Activated CD4-positive, alpha-beta T cell treated with anti-CD3 and anti-CD28 coated beads for 48 hours (primary cell): ENCODE measurements at places on chromosomes 12 and 14.

DNA sequence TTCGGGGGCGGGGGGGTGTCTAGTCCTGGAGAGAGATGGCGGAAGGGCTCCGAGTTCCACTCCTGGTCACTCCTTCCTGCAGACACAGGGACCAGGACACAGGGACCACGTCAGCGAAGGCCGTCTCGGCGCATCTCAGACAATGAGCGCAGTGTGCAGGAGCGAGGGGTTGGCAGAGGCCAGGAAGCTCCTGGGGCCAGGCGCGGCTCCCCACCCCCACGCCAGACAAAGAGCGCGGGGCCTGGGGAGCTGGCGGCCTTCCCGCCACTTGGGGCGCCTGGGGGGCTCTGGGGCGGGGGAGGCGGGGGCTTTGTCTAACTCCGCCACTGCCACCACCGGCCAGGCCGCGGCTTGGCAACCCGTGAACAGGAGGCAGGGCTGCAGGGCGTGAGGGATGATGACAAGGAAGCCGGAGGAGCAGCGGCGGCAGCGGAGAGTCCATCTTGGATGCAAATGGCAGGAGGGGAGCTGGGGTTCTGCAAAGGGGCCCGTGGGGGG is 2.2 kb downstream of the CDK2AP1 start:
- peak; percentile 67 for DNase-seq

DNA sequence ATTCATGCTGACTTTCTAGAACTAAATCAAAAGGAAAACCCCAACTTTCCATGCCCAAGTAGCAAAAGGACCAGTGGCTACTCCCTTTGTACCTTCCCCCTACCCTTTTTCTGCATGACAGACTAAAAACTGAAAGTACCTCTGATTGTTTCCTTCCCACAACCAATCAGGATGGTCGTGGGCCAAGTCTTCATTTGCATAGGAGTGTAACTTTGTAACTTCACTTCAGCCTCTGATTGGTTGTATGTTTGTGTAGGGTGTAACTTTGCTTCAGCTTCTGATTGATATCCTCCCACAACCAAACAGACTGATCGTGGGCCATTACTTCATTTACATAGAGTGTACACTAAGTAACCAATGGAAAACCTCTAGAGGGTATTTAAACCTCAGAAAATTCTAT is 96.5 kb downstream of the DENND5B start:
- no peak for DNase-seq

- no peak for DNase-seq
Observed at GRCh38 chr12:20477672-20478071, 109.3 kb downstream of the PDE3A start.

GRCh38 chr12:92034858-92035401 is 110.7 kb downstream of the BTG1 start:
- DNase-seq = peak; percentile 40

DNA sequence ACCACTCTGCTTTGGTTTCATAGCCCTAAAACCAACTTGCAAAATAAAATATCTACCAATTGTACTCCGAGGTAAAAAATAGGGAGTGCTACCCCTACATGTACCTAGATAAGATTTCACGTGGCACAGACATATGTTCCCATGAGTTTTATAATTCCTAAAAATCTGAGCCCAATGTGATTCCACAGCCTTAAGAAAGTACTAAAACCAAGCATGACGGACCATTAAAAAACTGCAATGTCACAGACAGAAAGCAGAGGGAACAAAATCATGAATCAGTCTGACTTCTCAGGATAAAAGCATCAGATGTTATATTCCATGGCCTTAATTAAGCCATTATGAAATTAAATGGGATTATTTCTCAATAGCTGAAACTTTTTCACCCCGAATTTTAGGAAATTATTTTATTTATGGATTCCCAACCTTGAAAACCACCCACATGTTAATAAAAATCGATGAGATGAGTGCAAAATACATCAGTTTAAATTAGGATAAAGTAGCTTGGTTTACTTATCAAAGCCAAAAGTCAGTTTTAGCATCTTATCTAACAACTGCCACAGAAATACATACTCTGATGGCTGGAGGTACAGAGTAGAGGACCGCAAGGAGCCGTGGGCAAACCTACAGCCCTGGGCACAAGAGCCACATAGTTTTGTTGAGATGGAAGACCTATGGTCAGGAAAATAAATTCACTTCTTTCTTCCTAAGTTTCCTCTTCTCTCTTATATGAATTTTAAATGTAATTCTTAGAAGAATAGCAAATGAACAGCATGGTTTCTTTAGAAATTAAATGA is 4.5 kb downstream of the ITPR2 start:
- no peak for DNase-seq

DNA sequence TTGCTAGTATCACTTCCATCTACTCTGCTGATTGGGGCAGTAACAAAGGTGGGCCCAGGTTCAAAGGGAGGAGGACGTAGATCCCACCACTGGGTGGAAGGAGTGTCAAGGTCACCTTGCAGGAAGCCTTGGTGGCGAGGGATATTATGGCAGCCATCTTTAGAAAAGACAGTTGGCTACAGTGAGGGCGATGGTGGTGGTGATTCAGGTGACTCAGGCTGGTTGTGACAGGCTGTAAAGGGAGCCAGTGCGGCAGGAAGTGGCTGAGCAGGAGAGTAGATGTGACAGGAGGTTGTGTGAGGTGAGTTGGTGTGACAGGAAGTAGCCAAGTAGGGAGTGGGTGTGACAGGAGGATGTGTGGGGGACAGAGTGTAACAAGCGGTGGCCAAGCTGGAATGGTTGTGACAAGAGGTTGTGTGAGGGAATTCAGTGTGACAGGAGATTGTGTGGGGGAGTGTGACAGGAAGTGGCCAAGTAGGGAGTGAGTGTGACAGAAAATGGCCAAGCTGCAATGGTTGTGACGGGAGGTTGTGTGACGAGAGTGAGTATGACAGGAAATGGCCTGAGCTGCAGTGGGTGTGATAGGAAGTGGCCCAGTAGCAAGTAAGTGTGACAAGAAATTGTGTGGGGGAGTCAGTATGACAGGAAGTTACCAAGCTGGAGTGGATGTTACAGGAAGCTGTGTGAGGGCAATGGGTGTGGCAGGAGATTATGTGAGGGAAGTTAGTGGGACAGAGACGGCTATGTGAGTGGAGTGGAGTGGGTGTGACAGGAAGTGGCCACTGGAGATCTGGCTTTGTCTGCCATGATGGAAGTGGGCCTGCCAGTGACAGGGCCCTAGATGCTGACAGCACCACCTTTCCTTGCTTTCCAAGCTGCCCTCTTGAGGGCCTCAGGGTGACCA is 136.5 kb upstream of the MYL2 start:
- peak; percentile 77 for DNase-seq

GRCh38 chr14:64918216-64918615 is 4.0 kb downstream of the CHURC1 start:
- DNase-seq = no peak

DNA sequence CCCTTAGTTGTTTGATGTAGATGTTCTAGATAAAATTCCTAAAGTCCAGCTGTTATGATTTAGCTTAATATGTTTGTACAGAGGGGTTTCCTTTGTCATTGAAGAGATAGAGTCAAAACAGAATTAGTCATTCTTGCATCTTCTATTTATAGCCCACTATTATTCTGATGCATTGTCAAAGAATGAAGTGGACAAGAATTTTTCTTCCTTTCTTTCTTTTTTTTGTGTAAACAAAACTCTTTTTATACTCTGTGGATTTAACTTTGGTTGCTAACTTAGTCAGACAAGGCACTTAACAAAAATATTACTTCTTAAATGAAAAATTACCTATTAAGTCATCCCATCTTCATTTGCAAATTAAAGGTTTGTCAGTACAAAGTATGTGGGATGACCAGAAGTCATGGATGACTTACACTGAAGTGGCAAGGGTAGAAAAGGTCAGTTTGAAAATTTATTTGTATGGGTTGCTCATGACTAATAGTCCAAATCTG is 215.6 kb upstream of the DDHD1 start:
- no peak for DNase-seq

DNA sequence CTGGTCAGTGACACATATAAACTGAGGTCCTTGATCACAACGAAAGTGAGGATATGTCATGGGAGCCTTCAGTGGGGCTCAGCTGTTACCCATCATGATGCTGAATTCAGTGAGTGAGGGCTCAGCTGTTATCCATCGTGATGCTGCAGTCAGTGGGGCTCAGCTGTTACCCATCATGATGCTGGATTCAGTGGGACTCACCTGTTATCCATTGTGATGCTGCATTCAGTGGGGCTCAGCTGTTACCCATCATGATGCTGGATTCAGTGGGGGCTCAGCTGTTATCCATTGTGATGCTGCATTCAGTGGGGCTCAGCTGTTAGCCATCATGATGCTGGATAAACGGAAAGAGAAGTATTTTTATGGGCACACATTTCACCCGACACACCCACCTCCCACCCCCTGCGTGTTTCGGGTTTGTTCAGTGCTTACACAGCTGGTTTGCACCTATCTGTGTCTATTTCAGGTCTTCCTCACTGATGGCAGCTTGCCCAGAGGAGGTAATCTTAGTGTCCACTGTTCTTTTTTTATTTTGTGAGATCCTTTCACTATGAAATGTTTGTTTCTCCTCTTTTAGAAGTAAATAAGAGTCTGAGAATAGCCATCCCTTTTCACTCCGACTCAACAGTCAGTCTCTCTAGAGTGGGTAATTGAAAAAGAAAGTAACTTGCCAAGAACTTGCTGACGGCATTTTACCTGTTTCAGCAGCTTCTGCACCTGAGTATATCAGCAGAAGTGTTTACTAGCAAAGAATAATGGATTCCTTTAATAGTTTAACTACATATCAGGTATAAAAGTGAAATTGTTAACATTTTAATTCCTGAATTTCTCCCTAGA is 183.0 kb downstream of the ERC1 start:
- no peak for DNase-seq

- DNase-seq = no peak
Observed at GRCh38 chr12:112368856-112369255, 13.4 kb downstream of the HECTD4 start.

DNA sequence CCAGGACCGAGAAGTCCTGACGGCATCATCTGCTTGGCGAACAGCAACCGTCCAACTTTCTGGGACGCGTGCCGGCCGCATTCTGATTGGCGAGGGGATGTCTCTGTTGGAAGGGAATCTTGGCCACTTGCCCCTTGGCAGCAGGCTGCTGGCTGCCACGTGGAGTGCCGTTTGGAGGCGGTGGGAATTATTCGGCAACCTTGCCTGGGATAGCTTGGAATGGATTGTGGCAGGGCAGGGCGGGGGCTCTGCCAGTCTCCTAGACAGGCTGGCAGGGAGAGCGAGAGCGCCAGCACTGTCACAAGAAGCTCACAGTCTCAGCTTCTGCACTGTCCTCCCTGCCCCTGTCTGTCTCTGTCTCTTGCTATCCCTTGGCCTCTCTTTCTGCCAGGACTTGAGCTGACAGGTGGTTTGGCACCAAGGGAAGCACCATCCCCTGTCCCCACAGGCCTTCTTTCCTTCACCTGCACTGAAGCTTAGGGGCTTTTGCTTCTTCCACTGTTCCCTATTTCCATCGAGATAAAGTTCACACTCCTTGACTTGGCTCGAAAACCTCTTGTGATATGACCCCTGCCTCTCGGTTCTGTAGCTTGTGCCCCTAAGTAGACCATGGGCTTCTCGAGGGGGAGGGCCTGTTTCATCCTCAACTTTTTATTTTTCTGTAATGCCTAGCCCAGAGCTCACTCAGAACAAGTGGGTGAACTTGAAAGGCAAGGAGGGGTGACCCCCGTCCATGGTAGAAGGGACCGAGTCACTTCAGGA is 201.9 kb downstream of the PHETA1 start:
- DNase-seq = no peak

- no peak for DNase-seq
Observed at GRCh38 chr14:49250109-49250508, 336.1 kb downstream of the RPS29 start.

DNA sequence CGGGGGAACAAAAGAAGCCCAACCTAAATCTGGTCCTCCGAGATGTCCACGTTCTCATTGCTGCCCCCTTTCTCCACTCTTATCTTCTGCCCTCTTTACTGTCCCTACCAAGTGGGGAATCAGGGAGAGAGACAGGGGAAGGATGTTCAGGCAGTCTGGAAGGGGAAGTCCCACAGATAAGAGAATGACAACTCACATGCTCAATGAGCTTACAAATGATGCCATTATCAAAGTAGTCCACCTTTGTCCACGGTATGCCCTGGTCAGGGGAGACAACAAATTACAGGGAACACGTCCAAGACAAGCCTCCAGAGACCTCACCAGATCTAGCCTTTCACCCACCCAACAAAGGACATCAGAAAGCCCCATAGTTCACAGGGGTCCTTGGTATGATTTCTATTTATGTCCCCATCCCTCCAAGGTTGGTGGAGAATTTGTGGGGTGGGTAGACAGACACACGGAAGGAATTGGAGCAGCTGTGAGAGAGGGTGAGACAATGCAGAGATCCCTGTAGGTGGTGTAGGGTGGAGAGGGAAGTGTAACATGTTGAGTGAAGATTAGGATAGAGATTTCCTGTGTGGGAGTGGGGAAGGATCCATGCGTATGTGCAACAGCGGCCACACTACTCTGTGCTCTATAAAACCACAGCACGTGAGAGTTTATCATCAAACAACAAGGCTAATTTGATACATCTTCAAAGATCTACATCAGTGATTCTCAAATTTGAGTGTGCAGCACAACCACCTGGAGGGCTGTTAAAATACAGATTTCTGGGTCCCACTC is 10.7 kb downstream of the MYO1A start:
- no peak for DNase-seq

DNA sequence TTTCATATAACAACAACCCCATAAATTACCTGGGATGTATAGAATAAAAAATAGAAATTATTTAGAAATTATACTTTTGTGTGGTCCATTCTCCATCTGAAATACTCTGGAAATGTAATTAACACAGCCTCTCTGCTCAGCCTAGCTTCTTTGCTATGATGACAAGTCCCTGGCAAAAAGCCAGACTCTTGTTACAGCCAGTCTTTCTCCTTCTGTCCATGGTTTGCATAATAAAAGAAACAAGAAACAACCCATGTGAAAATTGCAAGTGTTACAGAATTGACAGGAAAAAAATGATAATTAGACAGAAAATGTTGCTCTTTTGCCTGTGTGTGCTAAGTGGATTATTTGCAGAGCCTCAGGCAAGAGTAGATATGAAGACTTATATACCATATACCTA is 61.3 kb downstream of the C12orf50 start:
- no peak for DNase-seq

- no peak for DNase-seq
Observed at GRCh38 chr12:7501031-7501588, 2.5 kb downstream of the CD163 start.

GRCh38 chr12:113240395-113240794 is 19.1 kb downstream of the TPCN1 start:
- no peak for DNase-seq

GRCh38 chr14:91332986-91333649 is 84.5 kb downstream of the CCDC88C start:
- DNase-seq = no peak

DNA sequence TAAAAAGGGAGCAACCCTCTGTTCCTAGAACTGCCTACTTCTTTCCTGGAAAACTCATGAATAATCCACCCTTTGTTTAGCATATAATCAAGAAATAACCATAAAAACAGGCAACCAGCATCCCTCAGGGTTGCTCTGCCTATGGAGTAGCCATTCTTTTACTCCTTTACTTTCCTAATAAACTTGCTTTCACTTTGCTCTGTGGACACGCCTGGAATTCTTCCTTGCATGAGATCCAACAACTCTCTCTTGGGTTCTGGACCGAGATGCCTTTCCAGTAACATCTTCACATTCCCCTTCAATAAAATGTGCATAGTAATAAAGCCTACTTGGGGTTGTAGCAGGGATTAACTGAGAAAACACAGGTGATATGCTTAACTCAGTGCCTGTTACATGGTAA is 286.4 kb upstream of the AMIGO2 start:
- no peak for DNase-seq

- no peak for DNase-seq
Observed at GRCh38 chr14:104307246-104307626, 168.8 kb downstream of the KIF26A start.
